ENCODE measurements at places on chromosomes 3 and 15.

DNA sequence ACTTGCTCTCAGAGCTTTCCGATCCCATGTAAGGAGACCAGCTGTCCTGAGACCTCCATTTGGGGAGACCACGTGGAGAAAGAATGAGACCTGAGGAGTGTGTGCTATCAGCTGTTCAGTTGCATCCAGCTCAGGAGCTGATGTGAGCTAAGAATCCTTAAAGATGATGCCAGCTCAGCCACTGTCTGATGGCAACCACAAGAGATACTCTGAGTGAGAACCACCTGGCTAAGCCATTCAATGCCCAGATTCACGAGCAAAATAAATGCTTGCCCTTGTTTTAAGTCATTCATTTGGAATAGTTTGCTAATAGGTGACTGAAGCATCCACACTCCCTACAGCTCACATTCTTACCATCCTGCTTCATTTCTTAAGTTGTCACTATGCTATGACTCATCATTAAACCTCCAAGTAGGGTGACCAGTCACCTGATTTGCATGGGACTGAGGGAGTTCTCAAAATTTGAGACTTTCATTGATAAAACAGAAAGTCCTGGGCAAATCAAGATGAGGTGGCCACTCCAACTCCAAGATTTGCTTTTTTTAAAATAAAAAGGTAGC, 56.4 kb downstream of the SPTSSB start:
- DNase-seq: no peak

GRCh38 chr15:35674873-35675781, 129.2 kb upstream of the DPH6 start:
- no peak for DNase-seq

- no peak for DNase-seq
Measured at GRCh38 chr3:140499114-140499757, 178.6 kb upstream of the TRIM42 start.

DNA sequence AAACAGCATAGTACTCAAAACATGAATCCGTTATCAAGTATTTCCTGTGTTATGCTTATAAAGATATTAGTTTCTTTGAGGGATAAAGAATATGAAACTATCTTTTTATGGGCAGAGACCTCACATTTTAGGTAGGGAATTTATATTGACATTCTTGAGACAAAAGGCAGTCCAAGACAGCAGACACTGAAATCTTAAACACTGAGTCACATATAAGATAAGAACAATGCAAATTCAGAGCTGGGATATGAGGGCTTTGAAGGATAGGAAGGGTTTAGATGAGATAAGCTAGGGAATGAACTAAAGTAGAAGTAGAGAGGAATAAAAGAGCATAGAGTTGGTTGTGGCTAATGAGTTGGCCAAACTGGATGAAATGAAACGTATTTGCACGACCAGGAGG, 58.4 kb downstream of the ASTE1 start:
- DNase-seq: no peak

DNA sequence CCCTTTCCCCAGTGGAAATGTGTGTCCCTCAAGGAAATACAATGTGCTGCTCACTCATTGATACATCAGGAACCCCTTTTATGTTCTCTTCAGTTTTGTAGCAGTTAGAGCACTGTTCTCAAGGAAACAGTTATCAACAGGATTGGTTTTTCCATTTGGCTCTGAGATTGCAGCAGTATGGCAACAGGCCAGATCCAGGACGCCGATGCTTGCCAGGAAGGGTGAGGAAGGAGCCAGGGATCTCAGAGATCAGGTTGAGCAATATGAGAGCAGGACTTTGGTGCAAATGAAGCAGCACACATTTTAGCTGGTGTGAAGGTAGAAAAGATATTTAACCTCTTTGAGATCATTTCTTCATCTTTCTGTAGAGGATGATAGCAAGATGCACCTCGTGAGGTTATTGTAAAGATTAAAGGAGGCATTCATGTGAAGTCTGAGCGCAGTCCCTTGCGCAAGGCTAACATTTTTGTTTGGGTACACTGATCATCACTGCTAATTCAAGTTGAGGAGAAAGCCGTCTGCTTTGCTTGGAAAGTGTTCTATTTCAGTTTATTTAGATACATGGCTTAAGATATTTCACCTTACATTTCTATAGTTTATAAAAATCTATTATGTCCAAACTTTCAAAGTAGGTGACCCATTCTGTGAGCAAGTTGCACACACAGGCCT, 68.5 kb downstream of the KCNH8 start:
- no peak for DNase-seq

GRCh38 chr15:79212589-79213157, 69.8 kb upstream of the ANKRD34C start:
- DNase-seq: no peak

DNA sequence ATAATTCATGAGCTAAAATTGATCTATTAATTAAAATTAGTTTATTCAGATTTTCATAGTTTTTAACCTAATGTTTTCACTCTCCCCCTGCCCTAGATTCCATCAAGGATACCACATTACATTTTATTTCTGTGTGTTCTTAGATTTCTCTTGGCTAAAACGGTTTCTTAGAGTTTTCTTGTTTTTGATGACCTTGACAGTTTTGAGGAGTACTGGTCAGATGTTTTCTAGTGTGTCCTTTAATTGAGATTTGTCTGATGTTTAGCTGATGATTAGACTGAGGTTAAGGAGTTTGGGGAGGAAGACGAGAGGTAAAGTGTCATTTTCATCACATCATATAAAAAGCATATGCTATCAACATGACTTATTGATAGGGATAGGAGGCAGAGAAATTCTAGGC, 475.9 kb downstream of the SQOR start:
- DNase-seq: no peak

DNA sequence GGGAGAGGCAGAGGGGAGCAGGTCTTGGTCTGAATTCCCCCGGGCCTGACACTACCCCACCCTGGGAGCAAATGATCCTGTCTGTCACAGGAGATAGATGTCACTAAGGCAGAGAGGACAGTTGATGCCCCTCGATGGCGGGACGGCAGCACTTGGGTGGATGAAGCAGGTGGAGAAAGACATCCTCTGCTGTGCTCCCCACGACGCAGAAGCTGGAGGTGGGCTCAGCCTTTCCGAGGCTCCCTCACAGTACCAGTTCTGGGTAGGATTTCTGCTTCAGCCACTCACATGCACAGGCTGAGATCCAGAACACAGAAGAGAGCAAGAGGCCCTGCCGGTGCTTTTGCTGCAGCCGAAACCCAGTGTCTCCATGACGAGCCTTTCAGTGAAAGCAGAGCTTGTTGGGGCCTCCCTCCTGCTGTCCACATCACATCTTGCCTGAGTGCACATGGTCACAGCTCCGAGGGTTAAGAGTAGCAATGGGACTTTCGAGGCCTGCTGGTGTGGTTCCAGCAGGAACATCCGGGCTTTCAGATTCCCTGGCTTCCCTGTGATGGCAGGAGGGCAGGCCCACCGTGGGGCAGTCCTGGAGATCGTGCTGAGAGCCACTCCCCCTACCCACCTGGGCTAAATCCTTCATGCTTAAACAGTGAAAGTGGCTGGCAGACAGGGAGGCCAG, 107.3 kb upstream of the PRR20G start:
- DNase-seq: peak; percentile 17

- no peak for DNase-seq
Measured at GRCh38 chr3:120487191-120487650, 36.4 kb upstream of the FSTL1 start.

- no peak for DNase-seq
Measured at GRCh38 chr15:92100301-92100700, 246.8 kb downstream of the SLCO3A1 start.

DNA sequence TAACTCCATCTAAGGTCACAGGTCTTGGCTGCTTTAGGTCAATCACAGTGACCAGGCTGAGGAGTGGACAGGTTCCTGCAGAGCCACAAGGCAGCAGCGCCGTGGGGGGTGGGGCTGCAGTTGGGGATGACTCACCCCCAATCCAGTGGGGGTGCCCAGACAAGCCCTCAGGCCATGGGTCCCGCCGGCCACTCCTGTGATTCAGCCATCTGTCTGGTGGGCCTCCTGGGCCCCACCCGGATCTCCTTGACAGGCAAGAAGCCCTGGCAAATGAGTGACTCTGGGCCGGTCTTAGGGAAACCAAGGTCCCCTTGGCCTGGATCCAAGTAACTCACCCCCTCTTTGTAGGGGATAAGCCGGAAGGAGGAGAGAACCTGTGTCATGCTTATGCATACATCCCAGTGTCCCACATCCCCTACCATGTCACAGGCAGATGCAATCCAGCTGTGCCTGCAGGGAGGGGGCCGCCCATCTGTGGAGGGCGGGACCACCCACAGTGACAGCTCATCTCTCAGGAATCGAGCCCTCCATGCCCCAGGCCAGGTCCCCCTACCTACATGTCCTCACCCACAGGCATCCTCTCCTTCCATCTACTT, 495 bp upstream of the COL7A1 start:
- no peak for DNase-seq

DNA sequence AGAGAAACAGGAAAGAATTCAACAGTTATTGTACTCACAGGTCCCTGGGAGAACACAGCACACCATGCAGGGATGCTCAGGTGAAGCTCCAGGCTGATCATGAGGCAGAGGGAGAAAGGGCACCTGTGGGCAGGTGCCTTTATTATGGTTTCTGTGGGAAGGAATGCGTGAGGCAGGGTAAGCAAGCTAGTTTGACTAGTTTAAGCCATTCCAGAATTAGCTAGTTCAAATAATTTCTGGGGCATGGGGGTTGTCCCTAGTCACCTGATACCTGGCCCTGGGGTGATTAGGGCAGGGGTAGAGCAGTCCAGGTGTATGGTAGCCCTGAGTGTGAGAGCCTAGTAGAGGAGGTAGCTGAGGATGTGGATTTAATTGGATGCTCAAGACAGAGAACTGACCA, 47.9 kb upstream of the DCLK3 start:
- no peak for DNase-seq

- no peak for DNase-seq
Measured at GRCh38 chr3:128999102-128999501, 2.0 kb upstream of the EFCC1 start.

DNA sequence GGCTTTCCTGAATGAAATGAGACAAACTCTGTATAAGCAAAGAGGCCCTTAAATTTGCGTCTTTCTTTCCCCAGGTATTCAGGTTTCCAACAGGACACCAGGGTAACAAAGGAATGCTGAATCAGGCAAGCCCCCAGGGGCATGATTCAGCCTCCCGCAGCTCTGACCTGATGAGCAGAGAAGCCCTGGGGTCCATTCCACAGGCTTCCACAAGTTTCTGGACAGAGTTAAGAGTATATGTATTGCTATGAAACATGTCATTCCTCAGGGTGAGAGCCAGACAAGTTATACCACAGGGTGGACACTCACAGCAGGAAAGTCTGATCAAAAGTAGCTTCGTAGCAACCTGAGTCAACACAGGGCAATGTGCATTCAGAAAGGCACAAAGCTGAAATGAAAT, 68.1 kb upstream of the CTNNB1 start:
- DNase-seq: no peak

- no peak for DNase-seq
Measured at GRCh38 chr15:90560229-90560776, 30.6 kb downstream of the CRTC3 start.
